Epithelial cell of alveolus of lung (primary cell): ENCODE measurements at places on chromosomes 3 and 15. TPM values are rescaled to one million over a fixed set of nuclear protein-coding genes. Genes with fewer than 3 reads are reported as not detected.

The IGSF11 gene
- total RNA-seq, result not detected in 2 replicates

The ADAMTS7 gene
- total RNA-seq, result 10.6 and 24.0 TPM in 2 replicates

The ZDHHC23 gene
- total RNA-seq, result 0.39 TPM in 1 of 2 replicates, not detected in the other

The FGF12 gene
- 0.52 and 2.9 TPM in 2 replicates for total RNA-seq

The SH2D7 gene
- total RNA-seq, result not detected in 2 replicates

The CCR9 gene
- not detected in 2 replicates for total RNA-seq

The CAV3 gene
- total RNA-seq, result not detected in 2 replicates

The CCRL2 gene
- 0.39 TPM in 1 of 2 replicates, not detected in the other for total RNA-seq

The PRSS50 gene
- not detected in 2 replicates for total RNA-seq
